Eye (tissue), 1 donor: ENCODE measurements at places on chromosomes 1 and 21.
A peak's percentile ranks its signal among the peaks of the same experiment; 100 is the strongest.

DNA sequence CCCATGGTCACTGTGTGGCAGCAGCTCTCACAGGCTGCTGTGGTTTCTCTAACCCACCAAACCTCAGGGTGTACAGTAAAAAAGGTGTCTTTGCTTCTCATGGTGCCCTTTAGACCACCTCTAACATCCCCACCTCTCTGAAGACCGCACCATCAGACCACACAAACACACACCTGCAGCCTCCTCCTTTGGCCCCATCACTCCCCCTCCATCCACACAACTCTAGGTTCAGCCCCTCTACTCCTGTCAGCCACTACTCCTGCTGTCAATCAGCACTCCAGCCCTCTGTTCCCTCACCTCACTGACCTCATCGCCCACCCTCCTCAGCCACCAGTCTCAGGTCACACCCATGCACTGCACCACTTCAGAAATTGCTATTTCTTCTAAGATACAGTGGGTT lies 7.5 kb downstream of the ZNF692 start:
- DNase-seq, result no peak

DNA sequence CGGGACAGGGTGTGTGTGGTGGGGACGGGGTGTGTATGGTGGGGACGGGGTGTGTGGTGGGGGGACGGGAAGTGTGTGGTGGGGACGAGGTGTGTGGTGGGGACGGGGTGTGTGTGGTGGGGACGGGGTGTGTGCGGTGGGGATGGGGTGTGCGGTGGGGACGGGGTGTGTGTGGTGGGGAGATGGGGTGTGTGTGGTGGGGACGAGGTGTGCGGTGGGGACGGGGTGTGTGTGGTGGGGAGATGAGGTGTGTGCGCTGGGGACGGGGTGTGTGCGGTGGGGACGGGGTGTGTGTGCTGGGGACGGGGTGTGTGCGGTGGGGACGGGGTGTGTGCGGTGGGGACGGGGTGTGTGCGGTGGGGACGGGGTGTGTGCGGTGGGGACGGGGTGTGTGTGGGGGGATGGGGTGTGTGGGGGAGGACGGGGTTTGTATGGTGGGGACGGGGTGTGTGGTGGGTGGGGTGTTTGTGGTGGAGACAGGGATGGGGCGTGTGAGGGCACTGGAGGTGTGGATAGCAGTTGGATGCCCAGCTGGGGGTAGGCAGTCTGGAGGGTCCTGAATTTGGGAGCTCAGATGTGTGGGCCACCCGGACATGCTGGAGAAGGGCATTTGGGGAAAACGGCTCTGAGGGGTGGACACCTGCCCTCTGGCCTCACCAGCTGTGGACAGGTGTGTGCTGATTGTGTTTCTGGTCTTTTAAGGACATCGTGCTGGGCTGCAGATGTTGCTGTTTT lies 16.9 kb downstream of the IBA57 start:
- no peak for DNase-seq

DNA sequence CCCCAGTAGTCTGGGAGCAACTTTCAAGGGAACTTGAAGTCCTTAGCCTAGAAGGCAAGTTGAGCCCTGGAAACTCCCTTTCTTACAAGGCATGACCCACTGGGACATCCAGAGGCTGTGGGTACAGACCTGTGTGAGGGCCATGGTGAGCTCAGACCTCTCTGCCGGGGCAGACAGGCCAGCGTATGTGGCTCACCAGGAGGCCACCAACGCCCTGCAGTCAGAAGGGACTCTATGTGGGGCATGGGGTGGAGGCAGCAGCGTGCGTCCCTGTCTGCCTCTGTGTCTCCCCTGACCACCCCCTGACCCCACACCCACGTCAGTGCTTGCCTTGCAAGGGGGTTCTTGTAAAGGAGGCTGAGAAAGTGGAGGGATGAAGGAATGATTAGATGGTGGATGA lies 10.8 kb downstream of the COQ8A start:
- no peak for DNase-seq

GRCh38 chr21:38277501-38278131 lies 20.8 kb downstream of the KCNJ15 start:
- DNase-seq, result no peak

DNA sequence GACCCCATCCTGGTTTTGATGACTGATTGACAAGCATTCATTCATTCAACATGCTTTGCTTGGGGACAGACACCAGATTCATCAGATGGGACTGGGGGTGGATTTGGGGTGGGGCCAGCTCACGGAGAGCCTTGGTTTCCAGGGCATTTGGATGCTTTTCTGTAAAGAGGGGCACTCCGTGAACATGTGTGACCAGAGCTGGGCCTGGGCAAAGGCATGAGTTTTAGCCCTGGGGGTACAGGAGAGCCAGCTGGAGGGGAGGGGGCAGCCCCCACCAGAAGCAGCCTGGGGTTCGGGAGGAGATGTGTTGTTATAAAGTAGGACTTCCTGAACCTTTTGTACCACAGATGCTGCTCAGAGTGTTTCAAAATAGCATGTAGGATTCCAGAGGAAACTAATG lies 99.7 kb downstream of the RIPK4 start:
- no peak for DNase-seq

DNA sequence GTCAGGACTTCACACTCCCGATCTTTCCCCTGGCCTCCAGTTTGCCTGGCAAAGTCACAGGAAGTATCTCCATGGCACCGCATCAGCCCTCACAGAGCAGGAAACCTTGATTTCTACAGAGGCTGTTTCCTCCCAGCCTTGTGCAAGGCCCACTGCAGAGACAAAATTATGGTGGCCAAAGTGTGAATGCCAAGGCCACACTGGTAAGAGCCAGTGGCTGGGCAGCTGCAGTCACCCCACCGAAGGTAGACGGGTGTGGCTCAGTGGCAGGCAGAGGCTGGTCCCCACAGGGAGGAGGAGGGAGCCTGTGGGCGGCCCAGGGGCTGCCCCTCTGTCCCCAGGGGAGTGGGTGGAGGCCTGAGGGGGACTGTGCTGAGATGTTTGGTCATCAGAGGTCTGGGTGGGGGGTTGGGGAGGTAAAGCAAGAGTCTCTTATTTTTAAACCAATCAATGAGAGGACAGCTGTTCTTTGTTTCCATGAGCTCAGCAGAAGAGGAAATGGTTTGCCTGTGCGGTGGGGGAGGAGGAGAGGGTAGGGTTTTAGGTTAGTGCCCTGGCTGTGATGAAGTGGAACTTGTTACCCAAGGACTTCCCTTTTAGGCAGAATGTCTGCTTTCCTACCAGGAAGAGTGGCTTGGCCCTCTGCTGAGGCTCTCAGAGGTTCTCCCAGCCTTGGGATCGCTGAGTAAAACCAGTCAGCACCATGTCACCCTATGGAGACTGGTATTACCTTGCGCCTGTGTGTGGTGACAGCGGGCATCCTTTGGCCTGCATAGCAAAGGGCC lies 18.0 kb upstream of the BTG2 start:
- peak; percentile 73 for DNase-seq

DNA sequence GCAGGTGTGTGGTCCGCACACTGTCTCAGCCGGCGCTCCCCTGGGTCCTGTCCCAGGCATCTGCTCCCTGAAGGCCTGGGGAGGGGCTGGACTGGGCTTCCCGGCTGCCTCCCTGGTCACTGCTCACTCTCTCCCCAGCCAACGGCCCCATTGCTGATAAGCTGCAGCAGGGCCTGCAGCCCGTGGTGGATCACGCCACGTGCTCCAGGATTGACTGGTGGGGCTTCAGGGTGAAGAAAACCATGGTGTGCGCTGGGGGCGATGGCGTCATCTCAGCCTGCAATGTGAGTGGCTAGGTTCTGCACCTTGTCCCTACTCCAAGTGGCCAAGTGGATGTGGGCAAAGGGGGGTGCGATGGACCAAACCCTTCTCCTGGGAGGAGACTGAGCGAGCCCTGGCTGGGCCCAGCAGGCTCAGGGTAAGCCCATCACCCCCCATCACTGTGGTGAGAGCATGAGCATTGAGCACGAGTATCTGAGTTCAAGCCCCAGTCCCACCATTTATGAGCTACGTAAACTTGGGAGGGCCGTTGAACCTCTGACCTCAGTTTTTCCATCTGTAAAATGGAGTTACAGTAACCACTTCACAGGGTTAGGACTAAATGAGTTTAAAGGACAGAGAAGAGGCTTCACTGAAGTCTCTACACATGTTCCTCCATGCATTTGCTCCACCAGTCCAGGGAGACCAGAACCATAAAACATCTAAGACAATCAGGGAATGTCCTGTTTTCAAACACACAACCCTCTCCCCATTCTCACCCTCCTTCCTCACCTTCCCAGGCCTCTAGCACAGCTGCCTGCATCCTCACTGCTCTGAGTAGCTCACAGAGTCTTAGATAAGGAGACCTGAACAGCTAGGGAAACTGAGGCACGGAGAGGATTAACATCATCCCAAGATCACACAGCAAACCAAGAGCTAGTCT lies 6.5 kb downstream of the CTRC start:
- DNase-seq, result no peak

- no peak for DNase-seq
Measured at GRCh38 chr21:32371913-32372314, 20.9 kb downstream of the URB1 start.

DNA sequence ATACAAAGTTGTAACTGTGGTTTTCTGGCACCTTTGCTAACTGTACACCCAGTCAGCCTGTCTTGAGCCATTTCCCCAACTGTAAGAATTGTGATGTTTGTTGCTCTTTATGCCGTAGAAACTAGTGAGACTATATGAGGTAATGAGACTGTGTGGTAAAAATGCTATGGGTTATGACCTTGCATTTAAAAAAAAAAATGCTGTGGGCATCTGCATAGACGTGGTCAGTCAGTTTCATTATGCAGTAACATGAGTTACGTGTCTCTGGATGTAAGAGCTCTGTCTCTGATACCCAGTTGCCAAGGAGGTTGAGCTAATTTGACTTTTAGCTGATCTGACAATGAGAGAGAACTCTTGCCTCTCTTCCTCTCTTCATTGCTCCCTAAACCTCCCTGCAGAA lies 80.6 kb upstream of the LAMC2 start:
- DNase-seq, result no peak

- no peak for DNase-seq
Measured at GRCh38 chr21:18987520-18988026, 584.0 kb upstream of the TMPRSS15 start.

- DNase-seq, result no peak
Measured at GRCh38 chr1:228169345-228169744, 3.7 kb downstream of the IBA57 start.

GRCh38 chr1:244050014-244050834 lies 859 bp upstream of the ZBTB18 start:
- peak; percentile 60 for DNase-seq

DNA sequence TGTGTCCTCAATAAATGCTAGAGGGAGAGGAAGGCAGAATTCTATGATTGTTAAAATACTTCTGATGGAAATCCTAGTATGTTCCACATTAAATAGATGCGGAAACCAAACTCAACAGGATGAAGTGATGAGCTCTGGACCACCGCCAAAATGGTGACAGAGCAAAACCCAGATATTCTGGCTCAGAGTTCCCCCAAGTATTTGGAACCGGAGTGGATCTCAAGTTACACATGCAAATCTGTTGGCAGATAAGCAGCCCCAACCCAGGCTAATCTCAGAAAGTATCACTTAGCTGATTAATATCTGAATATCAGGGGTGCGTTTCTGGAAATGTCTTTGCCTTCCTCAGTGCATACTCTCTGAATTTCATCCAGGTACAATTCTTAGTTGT lies 17.4 kb upstream of the GRHL3 start:
- DNase-seq, result peak; percentile 38

DNA sequence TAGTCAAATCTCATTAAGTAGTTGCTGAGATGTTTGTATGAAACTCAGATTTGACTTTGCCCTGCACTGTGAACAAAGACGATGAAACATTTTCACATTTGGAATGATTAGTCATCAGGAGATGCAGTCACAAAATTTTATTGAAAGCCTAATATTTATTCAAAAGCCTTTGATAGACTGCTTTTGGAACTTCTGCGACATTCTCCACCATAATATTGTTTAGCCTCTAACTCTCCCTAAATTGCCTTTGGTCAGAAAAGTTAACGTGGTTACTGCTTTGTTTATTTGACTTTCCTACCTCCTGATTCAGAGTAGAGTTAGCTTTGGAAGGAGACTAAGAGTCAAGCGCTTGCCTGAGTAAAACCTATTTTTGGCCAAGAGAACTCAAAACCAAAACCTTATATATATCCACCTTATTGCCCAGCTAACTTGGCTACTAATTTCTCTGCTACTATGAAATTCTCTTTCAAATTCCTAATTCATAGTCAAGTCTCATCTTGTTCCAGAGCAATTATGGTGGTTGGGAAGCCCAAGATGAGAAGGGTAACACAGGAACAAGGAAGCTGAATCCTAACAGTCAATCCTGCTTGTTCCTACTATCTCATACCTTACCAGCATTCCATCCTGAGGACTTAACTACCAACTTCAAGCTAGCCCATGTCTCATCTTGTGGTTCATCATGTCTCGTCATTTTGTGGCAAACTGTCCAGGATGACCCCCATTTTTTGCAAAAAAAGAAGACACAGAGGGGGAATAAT lies 429.6 kb downstream of the USP25 start:
- DNase-seq, result no peak

- peak; percentile 66 for DNase-seq
Measured at GRCh38 chr1:115088115-115088778, 1.1 kb downstream of the TSPAN2 start.
